ENCODE measurements at places on chromosomes 5 and 9.

- DNase-seq = no peak
These were observed 569 bp downstream of the CAMK4 start for GRCh38 chr5:111224561-111225345.

- no peak for DNase-seq
These were observed 391.8 kb downstream of the PRELID2 start for GRCh38 chr5:145443366-145443765.

- no peak for DNase-seq
These were observed 52.4 kb upstream of the PSD2 start for GRCh38 chr5:139743001-139743771.

GRCh38 chr5:91132550-91132949 lies 250.6 kb downstream of the ARRDC3 start:
- DNase-seq = no peak

- DNase-seq = no peak
These were observed 240.0 kb downstream of the PRR16 start for GRCh38 chr5:120703918-120704587.

DNA sequence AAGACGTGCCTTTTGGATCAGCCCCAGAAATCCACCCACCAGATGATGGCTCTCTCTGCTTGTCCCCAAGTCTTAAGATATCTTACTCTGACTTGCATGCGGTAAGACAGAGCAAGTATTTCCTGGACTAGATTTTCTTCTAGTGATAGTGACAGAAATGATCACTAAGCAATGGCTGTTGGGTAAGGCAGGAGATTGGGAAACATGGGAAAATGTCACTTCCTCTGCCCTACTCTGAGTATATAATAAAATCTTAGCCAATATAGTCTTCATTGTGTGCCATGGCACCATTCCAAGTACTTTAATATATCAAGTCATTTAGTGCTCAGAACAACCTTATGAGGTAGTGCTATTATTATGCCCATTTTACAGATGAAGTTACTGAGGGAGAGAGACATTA lies 31.0 kb upstream of the GNA14 start:
- no peak for DNase-seq

GRCh38 chr9:73667749-73668148 lies 516.1 kb downstream of the ANXA1 start:
- DNase-seq = no peak

DNA sequence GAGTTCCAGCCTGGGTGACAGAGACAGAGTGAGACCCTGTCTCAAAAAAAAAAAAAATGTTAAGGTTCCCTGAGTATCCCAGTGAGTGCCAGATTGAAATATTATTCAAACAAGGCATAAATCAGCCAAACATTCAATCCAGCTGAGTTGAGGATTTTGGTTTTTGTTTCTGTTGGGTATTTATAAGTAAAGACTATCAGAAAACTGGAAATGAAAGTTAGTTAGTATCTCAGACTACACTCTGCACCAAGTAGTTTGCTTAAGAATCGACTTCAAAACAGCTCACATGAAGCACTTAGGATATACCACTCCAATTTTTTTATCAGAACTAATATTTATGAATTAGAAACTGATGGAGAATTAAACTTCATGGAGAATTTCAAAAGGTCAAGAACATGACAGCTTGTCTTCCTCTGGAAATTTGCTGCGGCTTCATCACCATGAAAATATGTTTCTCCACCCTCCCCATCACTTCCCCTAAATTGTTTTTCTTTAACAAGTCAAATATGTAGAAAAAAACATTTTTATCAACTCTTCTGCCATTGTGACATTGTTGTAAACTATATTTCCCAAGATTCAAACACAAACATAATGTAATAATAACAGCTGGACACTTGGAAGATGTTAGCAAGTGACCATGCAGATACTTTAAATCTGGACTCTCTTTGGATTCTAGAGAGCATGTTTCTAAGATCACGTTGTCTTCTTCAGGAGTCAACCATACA lies 110.0 kb upstream of the PTGER4 start:
- DNase-seq = no peak

DNA sequence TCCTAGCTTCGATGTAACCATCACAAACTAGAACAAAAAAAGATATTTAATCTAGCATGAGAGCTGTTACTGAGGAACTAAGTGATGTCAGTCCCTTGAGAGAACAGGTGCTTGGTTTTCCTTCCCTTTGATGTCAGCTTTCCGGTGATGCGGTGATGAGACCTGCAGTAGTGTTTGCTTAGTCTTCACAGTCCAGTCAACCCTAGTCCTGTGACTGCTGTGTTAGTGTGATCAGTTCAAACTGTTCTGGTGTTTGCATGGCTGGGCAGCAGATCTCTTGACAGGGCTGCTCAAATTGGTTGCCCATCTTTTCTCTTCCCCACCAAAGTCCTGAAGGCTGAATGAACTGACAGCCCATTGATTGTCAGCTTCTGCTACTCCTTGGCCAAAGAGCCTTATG lies 608.6 kb upstream of the DAB2 start:
- peak; percentile 44 for DNase-seq

DNA sequence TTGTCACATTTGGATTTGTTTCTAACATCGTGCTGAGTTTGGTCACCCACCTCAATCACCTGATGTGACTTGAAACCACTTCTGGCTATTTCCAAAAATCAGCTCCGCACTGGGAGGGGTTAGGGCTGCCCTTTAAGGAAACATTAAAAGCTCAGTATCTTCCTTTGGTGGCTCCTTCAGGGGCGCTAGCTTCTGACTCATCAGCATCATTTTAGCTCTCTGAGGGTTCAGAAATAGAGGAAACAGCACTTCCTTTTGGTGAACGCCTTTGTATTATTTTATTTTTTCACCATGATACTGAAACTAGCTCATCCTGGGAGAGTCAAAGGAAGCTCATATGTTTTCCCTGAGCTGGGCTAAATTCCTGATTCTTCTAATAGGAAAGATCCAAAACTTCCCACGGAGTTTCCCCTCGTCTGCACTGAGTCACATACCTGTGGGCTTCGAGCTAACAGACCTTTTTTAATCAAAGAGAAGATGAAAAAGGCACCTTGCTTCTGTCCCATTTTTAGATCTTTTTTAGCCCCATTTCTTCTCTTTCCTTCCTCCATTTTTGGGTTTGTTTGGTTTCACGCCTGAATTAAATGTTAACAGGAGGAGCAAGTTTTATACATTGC lies 48.2 kb downstream of the ROPN1L start:
- DNase-seq = peak; percentile 48
